ENCODE measurements at places on chromosomes 6 and 20. TPM values are rescaled to one million over a fixed set of nuclear protein-coding genes. Genes with fewer than 3 reads are reported as not detected.

Gene SSTR4
- not detected for polyA plus RNA-seq

Gene LAMA2
- polyA plus RNA-seq = 50.0 TPM

Gene KHDRBS2
- not detected for polyA plus RNA-seq

Gene HSPA12B
- polyA plus RNA-seq = not detected

Gene TFAP2C
- 4.4 TPM for polyA plus RNA-seq

Gene MCHR2
- polyA plus RNA-seq = not detected

Gene COMMD7
- polyA plus RNA-seq = 73.6 TPM

Gene GPX5
- not detected for polyA plus RNA-seq

Gene DUSP15
- polyA plus RNA-seq = not detected

Gene CPXM1
- 0.78 TPM for polyA plus RNA-seq

Gene GCNT2
- 0.04 TPM for polyA plus RNA-seq

Gene KHDC1L
- not detected for polyA plus RNA-seq

Gene PNLDC1
- polyA plus RNA-seq = not detected

Gene PGC
- not detected for polyA plus RNA-seq

Gene WFDC2
- polyA plus RNA-seq = not detected

Gene SOX18
- polyA plus RNA-seq = not detected

Gene RIPOR3
- polyA plus RNA-seq = 1.2 TPM

Gene TBX18
- 28.6 TPM for polyA plus RNA-seq

Gene RBPJL
- polyA plus RNA-seq = not detected

Gene GLP1R
- not detected for polyA plus RNA-seq

Gene CCN2
- polyA plus RNA-seq = 326 TPM

Gene MLN
- polyA plus RNA-seq = not detected

Data from BJ (cell line).